ENCODE measurements at places on chromosomes 12 and 14. TPM values are rescaled to one million over a fixed set of nuclear protein-coding genes. Genes with fewer than 3 reads are reported as not detected.

The FERMT2 gene
- total RNA-seq, result 298 TPM

The PPHLN1 gene
- total RNA-seq, result 104 TPM

The TAS2R14 gene
- 20.3 TPM for total RNA-seq

The HAL gene
- total RNA-seq, result not detected

The MYH7 gene
- total RNA-seq, result 29.9 TPM

- no peak for DNase-seq
These were observed 13.5 kb downstream of the NFATC4 start for GRCh38 chr14:24381363-24382063.

GRCh38 chr12:83954956-83955601 lies 957.5 kb downstream of the SLC6A15 start:
- no peak for DNase-seq

- DNase-seq, result no peak
These were observed 2.4 kb downstream of the RND1 start for GRCh38 chr12:48863291-48863690.

- no peak for DNase-seq
These were observed 11.4 kb upstream of the SPSB2 start for GRCh38 chr12:6884539-6884938.

DNA sequence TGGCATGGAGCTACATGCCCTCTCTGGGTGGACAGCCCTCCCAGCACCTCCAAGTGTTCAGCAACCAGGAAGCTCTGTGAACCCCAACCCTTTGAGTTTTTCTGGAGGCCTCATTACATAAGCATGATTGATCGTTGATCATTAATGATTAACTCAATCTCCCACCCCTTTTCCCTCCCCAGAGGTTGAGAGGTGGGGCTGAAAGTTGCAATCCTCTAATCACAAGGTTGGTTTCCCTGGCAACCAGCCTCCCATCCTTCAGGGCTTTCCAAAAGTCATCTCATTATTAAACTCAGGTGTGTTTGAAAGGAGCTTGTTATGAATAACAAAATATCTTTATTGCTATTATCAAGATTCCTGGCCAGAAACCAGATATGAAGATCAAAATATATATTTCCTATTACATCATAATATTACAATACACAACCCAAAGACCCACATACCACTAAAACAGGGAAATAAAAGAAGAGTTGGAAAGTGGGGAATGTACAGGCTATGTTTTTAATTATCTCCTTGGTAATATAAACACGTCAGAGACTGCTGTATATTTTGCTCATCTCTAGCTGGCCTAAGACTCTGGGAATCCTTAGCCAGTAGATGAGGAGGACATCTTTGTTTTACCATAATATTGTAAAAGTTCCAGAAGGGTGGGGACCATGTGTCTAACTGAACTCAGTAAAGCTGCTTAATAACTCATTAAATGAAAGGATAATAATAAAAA lies 73.6 kb downstream of the SSPN start:
- no peak for DNase-seq

DNA sequence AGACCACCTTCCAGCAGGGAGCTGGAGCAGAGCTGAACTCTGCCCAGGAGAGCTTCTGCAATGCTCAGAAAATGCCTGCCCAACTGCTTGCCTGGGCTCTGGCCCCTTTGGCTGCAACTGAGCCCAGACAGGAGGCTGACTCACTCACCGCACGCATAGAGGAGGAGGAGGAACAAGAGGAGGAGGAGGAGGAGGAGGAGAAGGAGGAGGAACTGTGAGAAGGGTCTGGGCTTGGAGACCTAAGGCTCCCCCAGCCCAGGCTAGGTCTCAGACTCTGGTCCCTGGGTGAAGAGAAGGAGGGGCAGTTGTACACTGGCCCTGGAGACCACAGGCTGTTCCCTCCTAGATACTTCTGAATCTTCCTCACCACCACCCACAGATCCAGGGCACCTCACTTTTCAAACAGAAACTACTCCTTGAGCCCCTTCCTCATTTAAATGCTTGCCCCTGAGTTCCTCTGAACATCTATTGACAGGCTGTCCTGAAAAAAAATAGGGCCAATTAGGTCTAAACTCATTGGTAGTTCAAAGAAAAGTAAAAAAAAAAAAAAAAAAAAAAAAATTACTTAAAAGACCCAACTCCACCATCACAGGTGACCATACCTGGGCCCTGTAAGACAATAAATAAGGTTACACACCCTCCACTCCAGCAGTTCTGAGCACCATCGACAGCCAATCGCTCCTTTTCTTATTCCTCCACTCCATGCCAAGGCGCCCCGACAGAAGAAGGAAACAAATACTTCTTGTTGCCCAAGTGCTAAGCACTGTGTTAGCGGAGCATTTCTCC lies 674 bp downstream of the VDR start:
- no peak for DNase-seq

GRCh38 chr12:65830305-65830704 lies 6.0 kb downstream of the HMGA2 start:
- DNase-seq, result no peak

Data from urinary bladder (tissue), 4 donors.